Calu3 (cell line): ENCODE measurements at places on chromosomes 2 and 18.

DNA sequence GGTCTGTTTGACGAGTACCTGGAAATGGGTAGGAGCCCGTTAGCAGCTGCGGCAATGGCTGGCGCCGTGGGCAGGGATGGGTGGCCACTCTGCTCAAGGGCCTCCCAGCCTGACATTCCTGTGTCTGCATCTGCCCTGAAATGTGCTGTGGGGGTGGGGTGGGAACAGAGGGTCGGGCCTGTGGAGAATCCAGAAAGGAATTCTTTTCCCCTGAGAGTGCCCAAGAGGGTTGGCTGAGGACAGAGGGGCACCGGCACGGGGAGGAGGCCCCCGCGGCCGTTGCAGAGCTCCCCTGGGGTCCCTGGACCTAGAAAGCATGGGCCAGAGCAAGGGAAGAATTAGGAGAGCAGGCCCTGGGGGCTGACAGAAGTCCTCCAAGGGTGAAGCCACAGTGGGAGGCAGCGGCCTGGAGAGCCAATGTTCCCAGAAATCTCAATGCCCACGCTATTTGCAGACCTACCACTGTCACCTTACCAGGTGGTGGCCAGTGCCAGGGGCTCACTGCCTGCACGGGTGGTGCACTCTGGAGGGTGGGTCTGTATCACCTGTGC is 27.8 kb downstream of the ANO7 start:
- no peak for DNase-seq

GRCh38 chr2:178074123-178075005 is 1.8 kb upstream of the PDE11A start:
- no peak for DNase-seq

DNA sequence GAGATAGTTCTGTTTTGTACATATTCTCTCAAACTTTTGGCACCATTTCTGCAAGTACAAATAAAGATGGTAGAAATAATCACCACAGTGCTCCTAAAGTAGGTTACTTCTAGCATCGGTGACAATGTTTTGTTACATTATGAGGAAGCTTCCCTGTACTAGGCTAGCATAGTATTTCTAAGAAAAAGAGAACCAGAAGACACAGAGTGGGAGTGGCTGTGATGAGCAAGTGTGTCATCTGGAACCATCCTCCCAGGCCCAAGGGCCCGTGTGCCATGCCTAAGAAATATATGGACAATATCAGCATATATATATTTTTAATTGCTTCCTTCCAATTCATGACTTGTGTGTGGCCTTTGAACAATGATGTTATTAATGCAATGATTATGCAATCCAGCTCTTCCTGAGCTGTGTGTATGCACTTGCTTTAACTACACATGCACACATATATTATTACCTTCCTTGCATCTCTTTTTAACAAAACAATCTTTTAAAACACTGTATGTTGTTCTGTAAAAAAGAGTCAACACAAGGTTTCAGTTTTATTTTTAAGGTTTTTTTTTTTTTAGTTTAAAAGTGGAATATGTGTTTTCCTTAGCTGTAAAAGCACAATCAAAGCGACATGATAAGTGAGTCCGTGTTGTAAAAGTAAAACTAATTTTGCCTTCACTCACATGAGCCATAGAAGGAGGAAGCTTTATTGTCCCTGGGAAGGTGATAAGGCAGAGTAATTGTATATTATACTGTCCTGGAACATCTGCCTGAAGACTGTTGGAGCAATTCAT is 303.9 kb downstream of the ZNF407 start:
- DNase-seq: no peak

GRCh38 chr18:8367217-8367988 is 241.8 kb upstream of the RAB12 start:
- DNase-seq: peak; percentile 70

DNA sequence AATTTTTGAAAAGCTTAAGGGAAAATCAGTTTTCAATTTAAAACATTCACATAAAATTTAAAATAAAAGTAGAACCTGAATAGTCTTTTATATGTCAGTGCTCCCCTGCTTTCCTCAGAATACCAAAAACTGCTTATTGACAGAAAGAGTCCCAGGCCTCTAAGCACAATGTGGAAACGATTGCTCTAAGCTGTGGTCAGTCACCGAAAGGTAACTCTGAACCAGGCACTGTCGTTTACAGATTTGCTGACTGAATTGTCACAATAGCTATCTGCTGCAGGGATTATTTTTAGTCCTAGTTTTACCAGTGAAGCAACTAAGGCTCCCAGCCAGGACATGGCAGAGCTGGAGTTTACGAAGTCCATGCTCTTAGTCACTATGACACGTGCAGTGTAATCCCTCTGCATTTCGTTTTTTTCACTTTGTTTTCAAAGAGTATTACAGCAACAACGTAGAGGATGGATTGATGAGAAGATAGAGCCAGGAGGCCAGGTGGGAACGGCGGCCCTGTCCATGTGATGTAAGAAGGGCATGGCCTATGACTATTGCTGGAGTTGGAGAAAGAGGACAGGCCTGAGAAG is 28.1 kb upstream of the TMEM247 start:
- no peak for DNase-seq

DNA sequence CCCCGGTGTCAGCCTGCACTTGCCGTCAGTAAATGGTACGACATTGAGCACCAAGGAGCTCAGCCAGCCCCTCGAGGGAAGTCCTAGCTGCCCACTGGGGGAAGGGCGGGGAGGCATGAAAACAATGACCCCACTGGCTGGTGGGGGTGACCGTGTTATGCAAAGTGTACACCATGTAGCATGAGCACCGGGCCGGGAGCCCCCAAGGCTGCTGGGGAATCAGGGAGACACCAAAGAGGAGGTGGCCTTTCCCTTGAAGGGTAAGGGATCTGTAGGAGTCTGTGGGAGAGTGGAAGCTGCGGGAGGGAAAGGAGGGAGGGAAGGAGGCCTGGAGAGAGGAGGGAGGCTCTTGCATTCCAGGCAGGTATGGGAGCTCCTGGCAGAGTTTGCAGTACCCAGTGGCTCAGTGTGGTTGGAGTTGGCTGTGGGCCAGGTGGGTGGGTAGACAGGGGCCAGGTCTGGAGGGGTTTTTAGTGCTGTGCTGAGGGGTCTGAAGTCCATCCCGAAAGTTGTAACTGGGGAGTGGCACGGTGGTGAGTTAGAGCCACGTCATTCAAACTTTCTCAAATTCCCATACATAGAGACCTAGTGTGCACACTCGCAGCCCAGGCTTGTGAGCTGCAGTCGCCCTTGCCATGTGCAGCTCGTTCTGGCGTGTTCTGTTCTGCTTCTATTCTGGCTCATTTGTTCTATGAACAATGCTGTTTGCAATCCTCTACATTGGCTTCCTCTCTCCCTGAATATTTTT is 22.4 kb downstream of the RRM2 start:
- no peak for DNase-seq

GRCh38 chr2:16584824-16585540 is 80.7 kb downstream of the CYRIA start:
- DNase-seq: no peak
